ENCODE measurements at places on chromosomes 1 and 21.
A peak's percentile ranks its signal among the peaks of the same experiment; 100 is the strongest.

GRCh38 chr1:11528611-11529261, 49.8 kb downstream of the DISP3 start:
- DNase-seq, result no peak

DNA sequence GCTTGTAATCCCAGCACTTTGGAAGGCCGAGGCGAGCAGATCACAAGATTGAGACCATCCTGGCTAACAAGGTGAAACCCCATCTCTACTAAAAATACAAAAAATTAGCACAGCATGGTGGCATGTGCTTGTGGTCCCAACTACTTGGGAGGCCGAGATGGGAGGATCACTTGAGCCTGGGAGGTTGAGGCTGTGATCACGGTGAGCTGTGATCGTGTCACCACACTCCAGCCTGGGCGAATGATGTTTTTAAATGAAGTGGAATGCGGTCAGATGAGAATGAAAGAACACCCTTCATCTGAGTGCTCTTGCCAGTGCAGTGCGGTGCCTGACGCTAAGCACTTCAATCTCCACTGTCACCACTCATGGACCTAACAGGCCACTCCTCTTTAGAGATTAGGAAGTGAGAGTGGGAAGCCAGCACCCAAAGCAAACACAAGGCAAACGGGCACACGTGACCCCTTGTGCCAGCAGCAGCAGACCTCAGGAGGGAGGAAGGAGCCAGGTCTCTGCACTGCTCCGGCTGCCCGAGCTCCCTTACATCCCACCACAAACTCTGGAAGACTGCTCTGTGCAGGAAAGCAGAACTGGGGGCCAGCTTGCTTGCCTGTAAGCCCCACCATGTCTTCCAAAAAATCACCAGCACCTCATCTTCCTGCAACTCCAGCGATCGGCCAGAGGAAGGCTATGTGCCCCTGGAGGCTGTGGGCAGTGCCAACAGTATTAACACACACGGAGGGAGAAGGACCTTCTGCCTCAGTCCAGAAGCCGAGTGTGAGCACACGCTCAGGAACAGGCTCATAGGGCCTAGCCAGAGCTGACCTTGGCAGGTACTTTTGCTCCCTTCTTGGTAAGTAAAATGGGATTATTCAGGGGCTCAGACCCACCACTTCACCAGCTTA, 9.7 kb downstream of the CTNNBIP1 start:
- peak; percentile 74 for DNase-seq

GRCh38 chr1:27554293-27554692, 49.7 kb downstream of the AHDC1 start:
- no peak for DNase-seq

- DNase-seq, result no peak
Measured at GRCh38 chr1:23910553-23911246, 2.5 kb downstream of the CNR2 start.

- no peak for DNase-seq
Measured at GRCh38 chr1:56531624-56532349, 47.6 kb downstream of the PLPP3 start.

GRCh38 chr1:32771561-32772280, 45.4 kb downstream of the YARS1 start:
- no peak for DNase-seq

- no peak for DNase-seq
Measured at GRCh38 chr1:96538111-96538641, 183.4 kb upstream of the PTBP2 start.

- no peak for DNase-seq
Measured at GRCh38 chr1:173504268-173504667, 27.1 kb downstream of the PRDX6 start.

DNA sequence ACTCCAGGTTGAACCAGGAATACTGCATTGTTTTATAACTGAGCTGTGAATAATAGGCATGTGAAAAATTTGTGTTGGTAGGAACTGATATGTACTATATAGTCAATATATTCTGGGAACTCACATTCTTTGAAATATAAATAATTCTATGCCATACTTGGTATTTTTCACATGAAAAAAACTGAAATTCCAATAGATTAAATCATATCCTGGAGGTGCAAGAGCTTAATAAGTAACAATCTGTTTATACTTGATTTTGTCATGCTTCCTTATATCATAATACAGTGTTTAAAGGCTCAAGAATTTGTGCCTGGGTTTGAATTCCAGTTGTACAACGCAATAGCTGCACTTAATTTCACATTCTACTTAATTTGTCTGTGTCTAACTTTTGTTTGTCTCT, 387.0 kb downstream of the USP25 start:
- no peak for DNase-seq

GRCh38 chr1:105396001-105396400, 1646.3 kb downstream of the AMY1C start:
- DNase-seq, result no peak

- no peak for DNase-seq
Measured at GRCh38 chr1:231130544-231130943, 31.3 kb upstream of the TRIM67 start.

DNA sequence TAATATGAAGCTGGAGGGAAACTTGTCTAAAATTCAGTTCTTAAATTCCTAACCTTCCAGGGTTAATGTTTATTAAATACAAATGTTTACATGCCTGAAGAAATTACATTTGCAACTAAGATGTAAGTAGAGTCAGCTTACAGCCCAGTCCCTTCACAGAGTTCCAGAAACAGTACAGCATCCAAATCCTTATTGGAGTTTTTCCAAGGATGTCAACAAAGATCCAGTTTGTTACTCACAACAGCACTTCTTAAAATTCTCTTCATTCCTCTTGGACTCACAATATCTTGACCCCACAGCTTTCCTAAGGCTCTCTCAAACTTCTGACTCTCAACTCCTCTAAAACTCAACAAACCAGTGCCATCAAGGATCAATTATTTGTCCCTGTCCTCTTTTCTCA, 50.1 kb upstream of the RWDD3 start:
- no peak for DNase-seq

- DNase-seq, result no peak
Measured at GRCh38 chr1:983798-984475, 2.0 kb upstream of the PERM1 start.

DNA sequence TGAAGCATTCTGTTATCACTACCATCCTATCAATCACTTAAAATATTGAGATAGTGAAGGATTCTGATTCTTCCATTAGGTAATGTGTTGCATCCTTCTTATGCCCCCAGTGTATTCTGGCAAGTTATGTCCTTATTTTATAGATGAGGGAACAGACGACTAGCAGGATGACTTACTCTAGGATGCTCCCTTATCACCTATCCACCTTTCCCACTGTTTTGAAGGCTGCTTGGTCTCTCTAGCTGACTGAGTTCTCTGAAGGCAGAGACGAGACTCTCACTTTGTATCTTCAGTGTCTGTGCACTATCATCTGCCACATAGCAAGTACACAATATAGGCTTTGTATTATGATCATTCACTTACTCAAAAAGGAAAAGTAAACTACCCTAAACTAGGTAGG, 4.0 kb downstream of the GLUL start:
- no peak for DNase-seq

GRCh38 chr1:117414943-117415342, 47.7 kb downstream of the MAN1A2 start:
- no peak for DNase-seq

- no peak for DNase-seq
Measured at GRCh38 chr1:25898223-25899015, 7.8 kb downstream of the STMN1 start.

GRCh38 chr1:3908886-3909517, 8.9 kb upstream of the C1orf174 start:
- DNase-seq, result no peak

- DNase-seq, result no peak
Measured at GRCh38 chr1:92748138-92748537, 36.8 kb downstream of the EVI5 start.

DNA sequence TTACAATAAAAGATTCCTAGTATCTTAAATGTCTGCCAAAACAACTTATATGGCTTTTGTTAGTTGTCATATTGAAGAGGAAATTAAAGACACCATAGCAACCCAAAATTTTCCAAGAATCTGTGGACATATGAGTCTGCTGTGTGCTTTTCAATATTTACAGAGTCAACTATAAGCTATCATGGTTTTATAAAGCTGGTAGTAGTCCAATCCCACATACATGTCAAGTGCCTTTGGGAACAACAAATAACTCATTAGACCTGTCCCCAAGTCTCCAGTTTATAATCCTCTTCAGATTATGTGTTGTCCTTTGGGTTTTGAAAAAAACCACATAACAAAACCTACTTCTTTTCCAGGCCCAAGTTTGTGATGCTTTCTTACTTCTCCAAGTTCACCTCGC, 293.8 kb upstream of the USP25 start:
- DNase-seq, result no peak

DNA sequence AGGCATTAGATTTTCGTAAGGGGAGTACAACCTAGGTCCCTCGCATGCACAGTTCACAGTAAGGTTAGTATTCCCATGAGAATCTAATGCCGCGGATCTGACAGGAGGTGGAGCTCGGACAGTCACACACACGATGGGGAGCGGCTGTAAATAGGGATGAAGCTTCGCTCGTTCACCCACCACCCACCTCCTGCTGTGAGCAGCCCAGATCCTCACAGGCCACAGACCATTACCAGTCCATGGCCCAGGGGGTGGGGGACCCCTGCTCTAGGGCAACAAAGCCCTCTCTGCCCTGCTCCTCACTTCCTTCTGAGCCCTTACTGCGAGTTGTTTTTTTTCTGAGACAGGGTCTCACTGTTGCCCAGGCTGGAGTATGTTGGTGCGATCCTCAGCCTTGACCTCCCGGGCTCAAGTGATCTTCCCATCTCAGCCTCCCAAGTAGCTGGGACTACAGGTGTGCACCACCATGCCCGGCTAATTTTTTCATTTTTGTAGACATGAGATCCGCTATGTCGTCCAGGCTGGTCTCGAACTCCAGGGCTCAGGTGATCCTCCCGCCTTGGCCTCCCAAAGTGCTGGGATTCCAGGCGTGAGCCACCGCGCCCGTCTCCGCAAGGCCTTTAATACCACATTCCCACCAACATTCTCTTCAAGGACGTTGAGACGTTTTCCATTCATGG, 21.3 kb downstream of the TRPM2 start:
- DNase-seq, result no peak

- no peak for DNase-seq
Measured at GRCh38 chr1:33640114-33640660, 167.7 kb downstream of the ZSCAN20 start.

- no peak for DNase-seq
Measured at GRCh38 chr1:110734133-110734680, 59.5 kb upstream of the KCNA3 start.

DNA sequence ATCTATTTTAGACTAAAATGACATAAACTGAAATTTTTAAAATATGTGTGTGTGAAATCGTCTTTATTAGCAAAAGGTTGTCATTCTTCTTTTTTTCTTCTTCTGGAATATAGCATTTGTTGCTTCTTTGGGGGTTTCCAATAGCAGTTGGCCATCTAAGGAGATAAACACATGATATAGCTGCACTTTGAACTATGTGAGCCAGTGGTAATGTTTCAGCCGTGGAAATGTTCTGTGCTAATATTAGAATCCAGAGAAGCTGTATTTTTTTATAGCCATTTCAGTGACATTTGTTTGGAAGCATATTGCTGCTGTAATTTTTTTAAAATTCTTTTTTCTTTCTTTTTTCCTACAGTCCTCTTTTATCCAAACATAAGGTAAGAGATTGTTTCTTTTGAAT, 75.1 kb downstream of the CNST start:
- no peak for DNase-seq

DNA sequence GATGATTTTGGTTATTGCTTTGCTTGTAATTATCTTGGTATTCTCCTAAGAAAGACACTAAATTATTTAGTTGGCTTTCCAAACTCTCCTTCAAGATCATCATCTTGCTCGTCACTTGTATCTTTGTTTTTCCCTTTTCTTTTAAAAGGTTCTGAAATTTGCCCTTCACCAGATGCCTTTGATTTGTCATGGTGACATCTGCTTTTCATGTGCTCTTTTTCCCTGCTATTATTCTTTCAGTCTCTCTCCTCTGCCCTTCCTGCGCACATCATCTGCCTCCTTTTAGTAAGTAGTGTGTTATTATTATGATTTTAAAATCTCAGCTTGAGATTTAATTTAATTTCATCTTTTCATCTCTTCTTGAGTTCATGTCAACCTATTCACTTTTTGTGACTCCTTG, 92.1 kb downstream of the BACH1 start:
- DNase-seq, result no peak

DNA sequence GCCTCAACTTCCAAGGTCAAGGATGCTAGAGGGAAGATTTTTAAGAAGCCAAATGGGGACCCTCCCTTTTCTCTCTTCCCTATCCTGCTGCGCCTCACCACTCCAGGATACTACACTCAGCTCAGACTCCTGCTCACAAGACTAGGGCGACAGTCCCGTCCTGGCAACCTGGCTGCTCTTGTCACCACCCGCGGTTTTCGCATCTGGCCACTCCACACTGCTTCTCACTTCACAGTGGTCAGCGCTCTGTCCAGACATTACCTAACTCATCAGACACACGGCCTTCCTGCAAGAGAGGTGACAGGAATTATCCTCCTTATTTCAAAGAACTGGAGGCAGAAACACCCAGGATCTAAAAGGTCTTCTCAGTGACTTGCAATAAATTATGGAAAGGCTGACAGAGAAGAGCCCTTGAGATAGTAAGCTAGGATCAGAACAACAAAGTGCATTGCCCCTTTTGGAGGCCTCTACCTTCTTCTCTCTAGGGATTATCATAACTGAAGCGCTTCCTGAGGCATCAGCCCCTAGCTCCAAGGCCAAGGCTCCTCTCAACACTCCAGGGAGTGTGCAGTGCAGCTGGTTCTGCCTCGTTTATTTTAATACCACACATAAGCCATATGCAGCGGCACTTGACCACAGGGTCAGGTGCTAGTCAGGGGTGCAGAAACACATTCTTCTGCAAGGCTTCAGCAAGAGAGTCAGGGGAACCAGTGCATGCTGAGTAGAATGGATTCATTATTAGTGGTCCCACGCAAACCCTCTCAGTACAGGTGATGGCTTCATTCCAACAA, 41.9 kb downstream of the ASTN1 start:
- DNase-seq, result no peak

DNA sequence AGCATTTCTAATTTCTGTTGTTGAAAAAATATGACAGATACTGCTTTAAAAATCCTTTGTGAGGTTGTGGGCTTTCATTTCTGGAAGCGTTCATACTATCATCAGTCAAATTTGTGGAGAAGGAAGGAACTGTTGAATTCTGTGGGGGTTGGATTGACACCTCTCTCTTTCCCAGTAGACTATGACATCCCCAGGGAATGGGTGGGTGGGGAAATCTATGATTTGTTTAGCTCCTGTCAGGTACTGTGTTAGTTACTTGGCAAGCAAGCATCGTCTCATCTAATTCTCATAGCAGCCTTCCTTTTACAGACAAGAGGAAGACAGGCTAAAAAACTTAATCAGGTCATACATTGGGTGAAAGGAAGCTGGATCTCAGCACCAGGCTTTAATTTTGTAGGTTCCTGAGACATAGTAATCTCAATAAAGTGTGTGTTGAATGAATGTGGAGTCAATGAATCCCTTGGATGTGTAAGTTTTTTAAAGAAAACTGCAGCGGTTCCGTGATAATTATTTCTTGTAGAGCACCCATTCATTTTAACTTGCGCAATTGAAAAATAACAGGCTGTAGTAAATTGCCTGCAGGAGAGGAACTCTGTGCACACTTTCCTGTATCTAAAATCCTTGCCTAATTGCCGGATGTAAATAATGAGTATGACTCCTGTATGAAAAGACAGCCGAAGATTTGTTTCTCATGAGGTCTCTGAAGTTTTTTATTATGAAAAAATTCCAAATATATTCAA, 60.6 kb downstream of the MYOM3 start:
- DNase-seq, result no peak

Measured in GDM1 (cell line).